ENCODE measurements at places on chromosomes 4 and X.

DNA sequence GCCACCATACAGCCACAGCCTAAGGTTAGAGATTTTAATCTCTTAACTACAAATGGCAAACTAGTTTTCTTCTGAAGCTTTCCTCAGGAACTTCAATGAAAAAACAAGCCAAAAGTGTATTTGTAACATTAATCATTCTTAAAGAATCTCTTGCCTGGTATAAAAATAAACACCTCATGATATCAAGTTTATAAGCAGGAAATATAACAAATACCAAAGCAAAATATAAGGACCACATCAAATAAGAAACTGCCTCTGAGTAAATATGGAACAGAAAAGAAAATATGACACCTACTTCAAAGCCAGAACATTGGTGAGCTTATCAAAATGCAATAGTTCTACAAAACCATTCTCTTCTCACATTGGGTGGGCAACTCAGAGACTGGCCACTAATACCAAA lies 89.9 kb downstream of the GPC4 start:
- no peak for DNase-seq

DNA sequence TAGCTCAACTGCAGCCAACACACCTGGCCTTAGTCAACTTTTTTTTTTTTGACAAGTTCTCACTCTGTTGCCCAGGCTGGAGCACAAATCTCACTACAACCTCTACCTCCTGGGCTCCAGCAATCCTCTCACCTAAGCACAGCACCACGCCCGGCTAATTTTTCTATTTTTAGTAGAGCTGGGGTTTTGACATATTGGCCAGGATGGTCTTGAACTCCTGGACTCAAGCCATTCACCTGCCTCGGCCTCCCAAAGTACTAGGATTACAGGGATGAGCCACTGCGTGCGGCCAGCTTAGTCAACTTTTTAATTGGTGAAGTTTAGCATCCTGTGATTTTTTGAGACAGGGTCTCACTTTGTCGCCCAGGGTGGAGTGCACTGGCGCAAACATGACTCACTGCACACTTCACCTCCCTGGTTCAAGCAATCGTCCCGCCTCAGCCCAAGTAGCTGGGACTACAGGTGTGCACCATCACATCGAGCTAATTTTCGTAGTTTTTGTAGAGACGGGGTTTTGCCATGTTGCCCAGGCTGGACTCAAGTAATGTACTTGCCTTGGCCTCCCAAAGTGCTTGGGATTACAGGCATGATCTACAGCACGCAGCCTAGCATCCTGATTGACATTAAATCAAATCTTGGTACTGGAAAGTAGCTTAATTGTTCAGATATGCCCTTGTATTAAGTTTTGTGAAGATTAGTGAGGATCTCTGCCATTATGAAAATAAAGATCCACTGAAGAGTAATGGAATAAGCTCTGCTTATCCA lies 8.3 kb downstream of the HNRNPDL start:
- no peak for DNase-seq

DNA sequence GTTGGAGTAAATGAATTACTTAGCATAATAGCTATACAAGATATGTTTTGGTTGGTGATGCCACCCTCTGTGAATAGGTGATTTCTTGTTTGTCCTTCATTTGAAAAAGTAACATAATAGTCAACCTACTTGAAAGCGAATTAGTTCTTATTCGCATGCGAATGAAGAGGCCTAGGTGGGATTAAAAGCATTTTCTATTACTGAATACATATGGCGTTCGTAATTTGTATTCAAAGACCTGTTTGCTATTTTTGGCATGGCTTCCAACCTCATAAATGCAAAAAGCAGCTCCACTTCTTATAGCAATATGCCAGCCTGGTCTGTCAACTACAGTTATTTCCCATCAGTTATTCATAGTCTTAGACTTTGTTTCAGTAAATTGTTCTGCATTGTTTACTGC lies 261.3 kb downstream of the TENM3 start:
- DNase-seq: no peak

DNA sequence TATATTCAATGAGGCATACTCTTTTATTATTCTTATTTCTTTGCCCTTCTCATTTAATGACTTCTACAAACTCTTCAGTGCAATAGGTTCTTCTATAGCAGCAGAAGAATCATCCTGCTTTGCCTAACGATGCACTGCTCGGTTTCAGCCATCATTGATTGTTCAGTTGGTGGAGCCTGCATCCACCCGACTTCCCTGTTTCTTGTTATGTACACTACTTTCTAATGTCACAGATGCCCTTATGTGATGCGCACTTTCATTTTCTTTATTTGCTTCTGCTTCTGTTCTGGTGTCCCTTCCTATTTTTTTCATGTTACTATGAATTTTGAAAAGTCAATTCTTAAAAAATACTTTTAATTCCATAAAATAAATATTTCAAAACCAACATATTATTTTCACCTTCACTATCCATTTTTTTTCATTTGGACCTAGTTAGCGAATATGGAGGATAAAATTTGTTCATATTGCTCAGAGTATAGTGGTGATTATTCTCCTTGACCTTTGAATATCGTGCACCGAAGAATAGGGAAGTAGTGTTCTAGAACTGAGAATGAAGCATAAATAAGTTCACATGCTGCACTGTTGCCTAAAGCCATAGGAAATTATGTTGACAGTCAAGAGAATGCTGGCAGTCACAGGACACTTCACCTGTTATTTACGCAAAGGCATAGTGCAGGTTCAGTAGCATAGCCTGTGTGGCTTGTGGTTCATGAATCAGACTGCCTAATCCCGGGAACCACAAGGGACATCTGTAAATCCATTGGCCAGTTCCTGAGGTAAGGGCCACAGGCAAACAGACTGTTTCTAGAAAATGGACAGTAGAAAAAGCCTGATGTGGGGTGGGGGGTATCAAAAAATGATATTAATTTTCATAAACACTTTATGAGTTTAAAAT lies 21.3 kb upstream of the SFRP2 start:
- no peak for DNase-seq

GRCh38 chr4:54447304-54447703 lies 210.5 kb upstream of the KIT start:
- DNase-seq: no peak

- DNase-seq: no peak
Measured at GRCh38 chr4:104896660-104897645, 249.7 kb upstream of the TET2 start.

DNA sequence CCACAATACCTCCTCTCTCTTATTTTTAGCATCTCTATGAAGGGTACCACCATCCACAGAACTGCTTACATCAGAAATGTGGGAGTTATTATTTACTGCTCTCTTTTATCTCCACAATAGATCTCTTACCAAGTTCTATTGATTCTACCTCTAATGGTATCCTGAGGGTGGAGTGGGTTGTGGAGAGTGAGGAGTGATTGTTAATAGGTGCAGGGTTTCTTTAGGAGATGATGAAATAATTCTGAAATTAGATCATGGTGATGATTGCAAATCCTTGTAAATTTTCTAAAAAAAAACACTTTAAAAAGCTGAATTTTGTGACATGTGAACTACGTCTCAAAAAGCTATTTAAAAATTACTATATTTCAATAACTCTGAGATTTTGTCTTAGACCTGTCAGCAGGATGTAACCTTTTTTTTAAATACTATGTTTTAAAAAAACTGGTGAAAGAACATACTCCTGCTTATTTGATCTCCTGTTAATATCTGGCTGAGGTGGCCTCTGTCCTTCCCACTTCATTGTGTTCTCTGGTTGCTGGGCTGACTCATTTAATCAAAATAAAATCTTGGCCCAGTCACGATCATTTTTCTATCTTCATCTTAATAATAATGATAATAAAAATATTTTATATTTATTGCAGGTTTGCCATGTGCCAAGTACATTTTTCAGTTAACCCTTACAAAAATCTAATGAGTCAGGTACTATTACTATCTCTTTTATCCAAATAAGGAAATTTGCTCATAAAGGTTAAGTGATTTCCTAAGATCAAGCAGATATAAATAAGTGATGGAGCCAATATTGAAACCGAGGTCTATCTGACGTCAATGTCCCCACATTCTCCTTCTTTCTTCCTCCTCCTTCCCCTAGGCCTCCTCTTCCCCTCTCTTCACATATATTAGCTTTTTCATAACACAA lies 73.5 kb downstream of the GLUD2 start:
- DNase-seq: no peak

GRCh38 chr4:55183926-55184599 lies 58.7 kb upstream of the KDR start:
- DNase-seq: peak; percentile 59

- DNase-seq: no peak
Measured at GRCh38 chr4:7422151-7422897, 12.4 kb downstream of the PSAPL1 start.

DNA sequence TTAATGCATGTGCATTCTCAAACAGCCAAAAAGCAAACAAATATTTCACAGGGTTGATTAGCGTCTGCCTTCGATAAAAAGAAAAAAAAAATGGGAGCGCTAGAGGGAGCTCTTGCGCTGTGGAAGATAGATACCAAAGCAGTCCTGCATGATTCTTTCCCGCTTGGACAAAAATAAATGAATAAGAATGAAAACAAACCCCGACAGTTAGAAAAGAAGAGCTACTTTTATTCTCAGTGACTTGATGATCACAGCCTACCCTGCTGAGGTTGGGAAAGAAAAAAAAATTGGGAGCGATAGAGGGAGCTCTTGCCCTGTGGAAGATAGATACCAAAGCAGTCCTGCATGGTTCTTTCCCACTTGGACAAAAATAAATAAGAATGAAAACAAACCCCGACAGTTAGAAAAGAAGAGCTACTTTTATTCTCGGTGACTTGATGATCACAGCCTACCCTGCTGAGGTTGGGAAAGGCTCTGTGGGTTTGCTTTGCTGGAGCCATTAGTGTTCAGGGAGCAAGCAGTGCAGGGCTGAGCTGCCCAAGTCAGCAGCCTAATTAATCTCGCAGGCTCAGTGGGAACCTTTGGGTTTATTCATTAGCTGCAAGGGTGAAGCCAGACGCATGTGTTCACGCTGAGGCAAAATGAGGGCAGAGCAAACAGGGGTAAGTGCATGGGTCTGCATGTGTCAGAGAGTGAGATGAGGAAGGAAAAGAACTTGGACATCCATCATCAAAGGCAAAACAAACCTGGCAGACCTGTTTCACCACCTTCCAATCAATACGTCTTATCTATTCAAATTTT lies 249.3 kb upstream of the PRKX start:
- DNase-seq: peak; percentile 16

- DNase-seq: no peak
Measured at GRCh38 chr4:160117686-160118085, 1014.8 kb downstream of the RAPGEF2 start.

DNA sequence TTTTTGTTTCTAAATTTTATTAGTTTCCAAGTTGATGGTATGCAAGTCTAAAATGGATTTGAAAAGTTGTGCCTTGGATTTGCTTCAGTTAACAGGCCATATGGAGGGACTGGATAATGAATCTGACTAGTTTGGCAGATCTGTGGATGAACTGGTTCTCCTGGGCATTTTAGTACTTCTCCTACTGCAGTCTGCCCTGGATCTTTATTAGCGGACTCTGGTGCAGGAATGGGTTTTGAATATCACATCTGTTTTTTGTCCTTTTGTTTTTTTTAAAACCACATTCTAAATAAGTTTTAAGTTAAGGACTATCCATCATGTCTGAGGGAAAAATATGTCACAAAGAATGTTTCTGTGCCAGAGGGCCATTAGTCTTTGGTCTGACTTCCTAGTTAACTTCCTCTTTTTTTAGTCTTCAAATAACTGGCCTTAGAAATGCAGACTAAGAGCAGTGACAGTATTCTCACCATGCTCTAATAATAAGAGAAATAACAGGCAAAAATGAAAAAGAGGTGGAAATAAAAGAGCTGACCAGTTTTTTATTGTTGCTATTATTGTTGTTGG lies 13.9 kb upstream of the DCK start:
- no peak for DNase-seq

DNA sequence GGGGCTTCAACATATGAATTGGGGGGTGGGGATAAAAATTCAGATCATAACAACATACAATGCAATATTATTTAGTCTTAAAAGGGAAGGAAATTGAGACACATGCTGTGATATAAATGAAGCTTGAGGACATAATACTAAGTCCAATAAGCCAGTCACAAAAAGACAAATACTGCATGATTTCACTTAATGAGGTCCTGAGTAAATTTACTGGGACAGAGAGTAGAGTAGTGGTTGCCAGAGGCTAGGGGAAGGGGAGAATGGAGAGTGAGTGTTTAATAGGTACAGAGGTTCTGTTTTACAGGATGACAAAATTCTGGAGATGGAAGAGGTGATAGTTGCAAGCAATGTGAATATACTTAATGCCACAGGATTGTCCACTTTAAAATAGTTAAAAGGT lies 89.2 kb upstream of the RAPGEF2 start:
- DNase-seq: no peak

DNA sequence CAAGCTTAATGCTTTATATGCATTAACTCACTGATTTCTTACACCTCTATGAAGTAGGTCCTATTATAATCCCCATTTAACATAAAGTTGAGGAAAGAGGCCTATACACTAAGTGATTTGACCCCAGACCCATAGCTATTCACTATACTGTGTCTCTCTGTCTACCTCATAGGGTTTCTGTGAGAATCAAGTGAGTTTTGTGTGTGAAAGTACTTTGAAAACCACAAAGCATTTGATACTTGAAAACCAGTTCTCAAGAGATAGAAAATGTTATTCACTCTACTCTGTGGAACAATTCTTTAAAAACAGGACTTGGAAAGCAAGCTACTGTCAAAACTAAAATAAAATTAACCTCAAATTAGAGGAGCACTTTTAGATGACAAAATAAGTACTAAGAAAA lies 35.0 kb downstream of the SHROOM3 start:
- DNase-seq: no peak

GRCh38 chr4:64899563-64899962 lies 490.3 kb upstream of the TECRL start:
- no peak for DNase-seq

DNA sequence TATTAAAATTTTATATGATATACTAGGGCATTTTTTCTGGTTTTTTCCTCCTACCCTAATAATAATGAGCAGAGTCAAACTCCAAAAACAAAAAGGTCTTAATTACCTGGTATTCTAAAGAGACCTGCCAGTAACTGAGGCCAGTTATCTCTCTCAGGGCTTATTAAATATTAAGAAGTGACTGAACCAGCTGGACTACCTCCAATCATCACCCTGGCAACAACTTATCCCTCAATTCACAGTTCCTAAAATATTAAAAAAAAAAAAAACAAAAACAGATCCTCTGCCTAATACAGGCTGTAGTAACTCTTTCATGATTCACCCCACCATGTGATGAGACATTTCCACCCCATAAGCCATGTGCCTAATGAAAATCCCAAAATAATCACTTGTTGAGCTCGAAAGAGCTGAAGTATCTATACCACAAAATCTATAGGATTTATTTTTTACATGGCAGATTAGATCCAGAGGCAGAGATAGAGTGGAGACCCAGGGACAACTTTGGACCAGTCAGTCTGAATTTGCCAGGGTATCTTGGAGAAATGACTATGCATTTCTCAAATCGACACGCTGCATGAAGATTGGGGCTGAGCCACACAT lies 698.0 kb downstream of the FAT4 start:
- no peak for DNase-seq

GRCh38 chr4:52950226-52950625 lies 88.1 kb downstream of the RASL11B start:
- DNase-seq: no peak

- DNase-seq: no peak
Measured at GRCh38 chr4:151652841-151653547, 107.8 kb downstream of the GATB start.

GRCh38 chr4:24867766-24868296 lies 45.0 kb downstream of the CCDC149 start:
- no peak for DNase-seq
